NCI-H510A treated with DMSO at 0.1 percent for 48 hours (cell line): ENCODE measurements at places on chromosomes 11 and 22.

DNA sequence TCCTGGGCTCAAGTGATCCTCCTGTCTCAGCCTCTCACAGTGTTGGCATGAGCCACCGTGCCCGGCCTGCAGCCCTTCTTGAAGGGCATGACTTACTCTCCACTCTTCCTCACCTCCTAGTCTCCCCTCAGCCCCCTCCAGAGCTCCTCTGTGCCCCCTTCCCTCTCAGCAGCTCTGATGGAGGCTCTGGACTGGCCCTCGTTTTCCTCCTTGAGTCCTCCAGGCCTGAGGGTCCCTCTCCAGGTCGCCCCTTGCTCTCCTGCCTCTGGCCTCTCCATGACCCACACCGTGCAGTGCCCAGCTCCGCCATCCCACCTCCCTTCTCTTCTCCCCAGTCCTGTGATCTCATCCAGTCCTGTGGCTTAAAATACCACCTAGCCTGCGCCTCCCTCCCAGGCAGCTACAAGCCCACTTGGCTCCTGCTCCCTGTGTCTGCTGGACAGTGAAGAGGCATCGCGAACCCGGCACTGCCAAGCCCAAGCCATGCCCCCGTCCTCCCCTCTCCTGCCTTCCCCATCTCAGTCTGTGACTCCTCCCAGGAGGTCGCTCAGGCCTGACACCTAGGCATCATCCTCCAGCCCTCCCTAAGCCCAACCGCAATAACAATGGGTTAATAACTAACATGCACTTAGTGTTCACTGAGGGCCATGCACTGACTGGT, 11.9 kb downstream of the KCNJ4 start:
- DNase-seq: no peak

DNA sequence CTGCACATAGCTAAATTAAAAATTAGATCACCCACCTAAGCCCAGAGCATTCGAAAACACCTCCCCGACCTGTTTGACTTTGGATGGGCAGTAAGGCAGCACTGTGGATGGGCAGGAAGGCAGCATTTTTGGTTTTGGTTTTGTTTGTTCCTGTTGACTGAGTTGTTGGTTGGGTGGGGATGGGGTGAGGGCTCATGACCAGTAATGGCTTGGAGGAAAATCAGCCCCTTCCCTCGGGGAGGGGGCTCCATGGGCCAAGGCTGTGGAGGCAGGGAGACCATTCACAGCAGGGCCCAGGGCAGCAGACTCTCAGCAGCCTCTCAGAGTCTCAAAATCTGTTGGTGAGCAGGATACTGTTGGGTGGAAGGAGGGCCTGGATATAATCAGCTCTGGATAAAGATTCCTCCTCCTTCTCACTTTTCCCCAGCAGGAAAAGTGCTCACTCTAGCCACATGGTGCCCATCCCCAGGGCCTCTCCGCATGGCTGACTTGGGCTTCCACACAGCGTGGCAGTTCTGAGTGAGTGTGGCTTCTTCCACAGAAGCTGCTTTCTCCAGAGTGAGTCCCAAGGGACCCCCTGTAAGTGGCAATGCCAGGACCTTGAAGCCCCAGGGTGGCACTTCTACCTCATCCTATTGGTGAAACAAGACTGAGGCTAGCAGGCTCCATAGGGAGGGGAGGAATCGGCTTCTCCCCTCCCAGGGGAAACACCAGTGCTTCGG, 1491.2 kb downstream of the BRD1 start:
- no peak for DNase-seq

DNA sequence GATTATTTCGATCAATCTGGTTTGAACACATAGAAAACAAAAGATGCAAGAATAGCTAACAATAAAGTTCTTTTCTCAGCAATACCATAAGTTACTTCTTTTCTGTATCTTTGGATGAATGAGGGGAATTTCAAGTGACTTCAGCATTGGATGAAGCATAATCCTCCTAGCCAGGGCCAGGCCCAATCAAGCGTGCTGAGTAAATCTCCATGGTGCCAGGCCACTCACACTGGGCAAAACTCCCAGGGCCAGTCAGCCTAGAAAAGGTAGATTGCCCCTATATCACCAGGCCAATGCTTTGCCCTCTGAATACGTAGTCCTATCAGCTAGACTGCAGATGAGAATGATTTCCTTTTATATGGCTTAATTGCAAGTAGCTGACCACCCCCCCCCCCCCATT, 6.0 kb downstream of the CNTF start:
- no peak for DNase-seq

DNA sequence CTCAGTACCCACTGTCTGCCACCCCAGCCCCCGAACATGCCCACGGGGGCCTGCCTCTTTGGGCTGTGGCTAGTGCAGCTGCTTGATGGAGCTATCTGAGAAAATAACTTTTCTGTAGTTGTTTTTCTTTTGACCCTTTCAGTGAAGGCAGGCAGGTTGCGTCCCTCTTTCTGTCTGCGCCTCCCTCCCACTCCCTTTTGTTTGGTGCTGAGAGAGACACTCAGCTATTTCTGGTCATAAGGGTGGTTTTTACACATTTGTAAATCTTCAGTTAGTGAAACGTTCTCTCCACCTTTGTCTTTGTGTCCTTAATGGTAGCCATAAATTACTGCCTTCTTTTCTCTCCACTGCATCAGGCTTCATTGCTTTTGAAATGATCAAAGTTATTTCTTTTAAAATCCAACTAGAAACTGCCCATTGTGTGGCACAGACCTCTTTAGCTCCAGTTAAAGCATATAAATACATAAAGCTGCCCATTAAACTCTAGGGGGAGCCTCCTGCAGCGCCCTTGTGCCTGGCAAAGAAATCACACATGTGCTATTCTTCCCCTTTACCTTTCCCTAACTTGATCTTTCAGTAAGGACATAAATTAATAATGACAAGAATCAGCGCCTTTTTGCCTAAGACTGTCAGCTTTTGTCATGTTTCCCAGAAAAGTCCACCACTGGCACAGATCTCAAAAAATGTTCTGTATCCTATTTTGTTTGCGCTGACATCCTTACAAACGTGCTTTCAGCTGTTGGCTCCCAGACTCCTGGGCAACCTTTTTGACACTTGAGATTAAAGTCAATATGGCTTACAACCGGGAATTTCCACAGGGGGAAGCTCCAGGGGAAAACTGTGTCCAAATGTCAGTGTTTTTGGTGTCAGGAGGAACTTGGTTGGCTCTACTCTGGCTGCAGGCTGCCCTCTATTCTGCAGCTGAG, 1.7 kb upstream of the SCUBE2 start:
- peak; percentile 12 for DNase-seq

DNA sequence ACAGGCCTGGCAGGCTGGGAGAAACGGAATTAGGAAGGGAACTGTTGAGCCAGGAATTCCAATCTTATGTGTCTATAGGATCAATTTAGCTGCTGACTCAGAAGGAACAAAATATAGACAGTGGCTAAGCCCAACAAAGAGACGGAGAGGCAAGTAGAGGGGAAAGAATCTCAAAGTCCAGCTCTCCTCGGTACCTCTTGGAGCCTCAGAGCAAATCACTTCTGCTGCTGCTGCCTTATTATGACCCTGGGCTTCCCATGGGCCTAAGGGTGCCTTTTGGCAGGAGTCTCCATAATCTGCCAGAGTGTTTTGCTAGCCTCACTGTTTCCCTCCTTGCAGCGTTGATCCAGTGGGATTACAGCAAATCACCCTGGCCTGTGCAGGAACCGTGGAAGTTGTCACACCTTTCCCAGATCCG, 31.7 kb downstream of the PAX6 start:
- DNase-seq: no peak

- DNase-seq: no peak
Measured at GRCh38 chr11:23897453-23898286, 599.2 kb upstream of the LUZP2 start.

DNA sequence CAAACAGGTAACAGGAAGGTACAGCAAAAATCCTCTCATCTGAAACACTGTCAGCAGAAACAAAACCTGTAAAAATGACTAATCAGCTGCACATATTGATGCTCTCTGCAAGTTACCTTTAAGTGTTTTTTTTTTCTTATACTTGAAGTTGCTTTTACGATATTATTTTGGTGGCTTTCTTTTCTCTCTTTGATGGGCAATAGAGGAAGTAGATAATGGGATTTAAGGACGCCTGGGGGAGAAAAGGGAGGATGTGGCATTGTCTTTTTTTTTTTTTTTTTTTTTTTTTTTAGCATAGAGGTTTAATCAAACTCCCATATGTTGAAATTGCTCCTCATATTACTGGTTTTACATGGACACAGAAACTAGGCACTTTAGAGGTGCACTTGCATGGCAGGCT, 11.4 kb upstream of the ADSL start:
- DNase-seq: no peak

- peak; percentile 8 for DNase-seq
Measured at GRCh38 chr11:34356913-34357700, 703 bp downstream of the ABTB2 start.

DNA sequence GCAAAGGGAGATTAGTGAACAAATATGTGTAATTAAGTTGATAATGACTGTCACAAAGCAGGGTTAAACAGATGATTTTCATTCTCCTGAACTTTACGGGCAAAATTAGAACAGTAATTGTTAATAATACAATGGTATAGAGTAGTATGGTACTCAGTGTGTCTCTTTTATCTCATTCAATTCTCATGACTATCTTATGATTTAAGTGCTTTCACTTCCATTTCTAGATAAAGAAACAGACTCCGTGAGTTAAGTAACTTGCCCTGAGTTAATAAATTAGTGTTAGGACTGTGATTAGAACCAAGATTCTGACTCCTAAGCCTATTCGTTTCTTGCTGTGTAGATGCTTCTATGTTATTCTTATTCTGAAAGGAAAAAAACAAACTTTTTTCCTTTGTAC, 22.0 kb downstream of the PIH1D2 start:
- no peak for DNase-seq

- no peak for DNase-seq
Measured at GRCh38 chr11:117511931-117512539, 184.4 kb downstream of the CEP164 start.

DNA sequence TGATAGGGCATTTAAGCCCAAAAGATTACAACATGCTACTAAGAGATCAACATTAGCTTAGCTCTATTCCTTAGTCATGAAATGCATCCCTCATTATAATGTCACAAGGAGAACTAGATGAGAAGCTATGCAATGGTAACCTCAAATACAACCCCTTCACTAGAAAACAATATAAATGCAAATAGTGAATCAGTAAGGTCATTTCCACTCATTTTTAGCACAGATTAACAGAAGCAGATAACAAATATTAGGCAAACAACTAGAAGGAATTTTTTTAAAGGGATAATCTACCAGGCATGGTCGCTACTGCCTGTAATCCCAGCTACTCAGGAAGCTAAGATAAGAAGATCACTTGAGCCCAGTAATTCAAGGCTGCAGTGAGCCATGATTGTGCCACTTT, 28.2 kb downstream of the SIK3 start:
- no peak for DNase-seq

DNA sequence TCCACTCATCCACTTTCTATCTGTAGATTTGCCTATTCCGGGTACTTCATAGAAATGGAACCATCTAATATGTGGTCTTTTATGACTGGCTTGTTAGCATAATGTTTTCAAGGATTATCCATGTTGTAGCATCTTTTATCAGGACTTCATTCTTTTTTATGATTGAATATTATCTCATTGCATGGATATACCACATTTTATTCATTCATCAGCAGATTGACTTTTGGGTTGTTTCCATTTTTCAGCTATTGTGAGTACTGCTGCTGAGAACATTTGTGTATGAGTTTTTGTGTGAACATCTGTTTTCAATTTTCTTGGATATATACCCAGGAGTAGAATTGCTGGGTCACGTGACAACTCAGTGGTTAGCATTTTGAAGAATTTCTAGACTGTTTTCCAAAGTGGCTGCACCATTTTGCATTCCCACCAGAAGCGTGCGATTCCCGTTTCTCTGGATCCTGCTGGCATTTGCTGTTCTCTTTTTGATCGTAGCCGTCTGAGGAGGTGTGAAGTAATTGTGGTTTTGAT, 8.9 kb downstream of the DERL3 start:
- no peak for DNase-seq

DNA sequence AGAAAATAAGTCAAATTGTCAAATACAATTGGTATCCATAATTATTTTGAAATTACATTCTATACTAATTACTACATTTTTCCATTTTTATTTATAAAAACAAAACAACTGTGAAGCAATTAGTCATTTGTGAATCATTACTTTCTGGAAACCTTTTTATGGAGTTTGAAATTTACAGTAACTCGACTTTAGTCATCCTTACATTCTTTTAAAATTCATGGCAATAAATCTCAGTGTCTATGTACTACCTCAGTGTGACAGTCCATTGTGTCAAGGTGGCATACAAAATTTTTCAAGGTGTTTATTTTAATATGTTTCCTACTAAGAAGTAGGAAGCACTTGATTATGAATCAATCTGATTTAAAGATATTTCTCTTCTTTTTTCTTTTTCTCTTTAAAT, 1949.4 kb upstream of the RAG2 start:
- no peak for DNase-seq

DNA sequence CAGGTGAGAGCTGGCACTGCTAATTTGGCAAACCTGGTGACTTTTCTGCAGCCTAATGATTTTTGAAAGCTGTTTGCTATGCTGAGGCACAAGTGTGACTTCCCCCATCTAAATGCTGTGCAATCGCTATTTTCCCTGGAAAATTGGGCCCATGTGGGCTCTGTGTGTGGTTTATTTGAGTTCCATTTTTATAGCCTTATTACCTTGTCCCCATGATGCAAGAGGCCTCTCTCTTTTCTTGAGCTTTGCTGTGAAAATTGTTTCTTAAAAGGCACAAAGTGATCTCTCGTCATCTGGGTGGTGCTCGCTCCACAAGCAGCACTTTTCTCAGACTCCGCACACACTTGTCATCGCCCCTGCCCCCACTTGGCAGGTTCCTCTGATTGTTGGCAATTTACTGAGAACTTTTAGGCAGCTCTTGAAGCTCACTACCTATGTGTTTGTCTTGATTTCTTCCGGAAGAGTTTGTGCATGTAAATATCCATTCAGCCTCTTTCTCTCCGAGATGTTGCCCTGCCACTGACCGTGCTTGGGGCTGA, 24.9 kb downstream of the BMAL1 start:
- DNase-seq: no peak

GRCh38 chr11:119192111-119192510, 6.8 kb downstream of the NHERF4 start:
- DNase-seq: no peak

- DNase-seq: no peak
Measured at GRCh38 chr11:56473252-56473651, at the start of gene OR5M3. Gene OR5M3 (minus strand): TSS chr11:56473352. CDS start chr11:56470497, 2,855 bp downstream.

DNA sequence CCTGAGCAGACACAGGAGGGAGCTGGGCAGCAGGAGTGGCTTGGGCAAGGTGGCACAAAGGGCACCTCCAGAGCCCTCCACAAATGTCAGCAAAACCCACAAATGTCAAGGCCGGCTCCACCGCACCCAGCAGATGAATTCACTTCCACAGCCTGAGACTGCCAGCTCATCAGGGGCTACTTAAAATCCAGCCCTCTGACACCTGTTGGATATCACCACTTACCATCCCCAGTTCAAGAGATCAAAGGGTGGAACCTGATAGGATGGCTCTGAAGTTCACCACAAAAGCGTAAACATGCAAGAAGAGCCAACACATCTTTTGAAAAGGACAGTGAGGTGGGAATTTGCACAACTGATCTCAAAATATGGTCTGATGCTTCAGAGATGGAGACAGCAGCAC, 168.6 kb upstream of the GRK3 start:
- DNase-seq: peak; percentile 59

- no peak for DNase-seq
Measured at GRCh38 chr22:18012531-18012930, 11.8 kb downstream of the MICAL3 start.
